GM04504 (cell line): ENCODE measurements at places on chromosomes 6 and 20.

- DNase-seq: no peak
Observed at GRCh38 chr6:86934365-86934764, 3.0 kb upstream of the HTR1E start.

- no peak for DNase-seq
Observed at GRCh38 chr20:7136886-7137285, 369.4 kb downstream of the BMP2 start.

DNA sequence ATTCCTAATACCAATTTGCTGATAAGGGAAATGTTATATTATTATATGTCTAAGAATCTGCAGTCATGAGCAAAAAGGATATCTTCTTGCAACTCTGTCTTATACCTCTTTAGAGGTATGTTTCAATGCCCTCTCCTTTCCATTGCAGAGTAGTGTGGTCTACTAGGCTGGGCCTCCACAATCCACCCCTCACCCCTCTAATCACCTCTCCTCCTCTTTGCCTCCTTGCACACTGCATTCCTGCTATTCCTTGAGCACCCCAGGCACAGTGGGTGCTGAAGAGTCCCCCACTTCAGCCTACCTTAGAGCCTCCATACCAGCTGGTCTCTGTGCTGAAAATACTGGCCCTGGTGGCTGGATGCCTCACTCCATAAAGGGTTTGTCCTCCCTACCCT lies 26.9 kb downstream of the ARMC2 start:
- no peak for DNase-seq

GRCh38 chr6:81744131-81744530 lies 8.3 kb downstream of the TENT5A start:
- no peak for DNase-seq

DNA sequence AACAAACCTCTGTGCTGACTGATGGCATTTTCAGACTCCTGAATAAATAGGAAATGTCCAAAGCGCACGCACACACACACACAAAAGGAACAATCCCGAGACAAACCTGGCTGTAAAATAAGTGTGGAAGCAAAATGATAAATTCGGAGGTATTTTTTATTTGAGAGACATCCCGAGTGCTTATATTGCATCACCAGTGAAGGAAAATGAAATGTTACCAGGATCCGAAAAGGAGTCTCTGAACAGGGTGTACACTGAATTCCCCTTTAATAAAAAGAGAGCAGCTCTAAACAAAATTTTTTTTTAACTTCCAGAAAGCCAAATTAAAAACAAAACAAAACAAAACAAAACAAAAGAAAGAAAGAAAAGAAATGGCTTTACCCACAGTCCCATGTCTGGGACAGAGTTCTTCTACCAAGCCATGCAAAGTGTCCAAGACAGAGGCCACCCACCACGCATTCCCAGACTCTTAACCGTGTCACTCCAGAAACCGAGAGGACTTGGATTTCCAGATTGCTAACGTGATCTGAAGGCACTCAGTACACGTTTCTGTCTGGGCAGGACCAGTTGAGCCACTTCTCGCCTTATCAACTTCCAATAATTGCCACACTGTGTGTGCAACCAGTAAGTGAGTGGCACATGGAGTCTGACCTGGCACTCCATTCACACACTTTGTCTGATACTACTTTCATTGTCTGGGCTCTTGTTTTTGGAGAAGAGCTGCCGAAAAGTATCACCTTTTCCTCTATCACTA lies 817 bp downstream of the ME1 start:
- DNase-seq: no peak

GRCh38 chr20:13661070-13661685 lies 22.4 kb upstream of the TASP1 start:
- no peak for DNase-seq

- no peak for DNase-seq
Observed at GRCh38 chr6:8674126-8674525, 238.8 kb upstream of the SLC35B3 start.

DNA sequence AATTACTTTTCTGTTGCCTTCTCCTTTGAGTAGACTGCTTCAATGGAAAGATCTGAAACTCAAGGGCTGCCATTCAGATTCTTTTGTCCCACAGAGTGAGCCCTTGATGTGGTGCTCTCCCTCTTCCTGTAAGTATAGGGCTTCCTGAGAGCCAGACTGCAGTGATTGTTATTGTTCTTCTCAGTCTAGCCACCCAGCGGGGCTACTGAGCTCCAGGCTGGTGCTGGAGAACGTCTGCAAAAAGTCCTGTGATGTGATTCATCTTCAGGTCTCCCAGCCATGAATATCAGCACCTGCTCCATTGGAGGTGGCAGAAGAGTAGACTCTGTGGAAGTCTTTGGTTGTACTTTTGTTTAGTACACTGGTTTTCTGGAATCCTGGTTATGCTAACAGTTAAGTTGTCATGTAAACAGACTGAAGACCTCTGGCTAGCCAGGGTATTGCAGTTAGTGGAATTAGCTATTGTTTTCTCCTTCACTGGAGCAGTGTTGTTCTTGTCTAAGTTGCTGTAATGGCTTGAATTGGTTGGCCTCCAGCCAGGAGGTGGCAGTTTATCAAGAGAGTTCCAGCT lies 240.9 kb downstream of the COL12A1 start:
- DNase-seq: no peak

DNA sequence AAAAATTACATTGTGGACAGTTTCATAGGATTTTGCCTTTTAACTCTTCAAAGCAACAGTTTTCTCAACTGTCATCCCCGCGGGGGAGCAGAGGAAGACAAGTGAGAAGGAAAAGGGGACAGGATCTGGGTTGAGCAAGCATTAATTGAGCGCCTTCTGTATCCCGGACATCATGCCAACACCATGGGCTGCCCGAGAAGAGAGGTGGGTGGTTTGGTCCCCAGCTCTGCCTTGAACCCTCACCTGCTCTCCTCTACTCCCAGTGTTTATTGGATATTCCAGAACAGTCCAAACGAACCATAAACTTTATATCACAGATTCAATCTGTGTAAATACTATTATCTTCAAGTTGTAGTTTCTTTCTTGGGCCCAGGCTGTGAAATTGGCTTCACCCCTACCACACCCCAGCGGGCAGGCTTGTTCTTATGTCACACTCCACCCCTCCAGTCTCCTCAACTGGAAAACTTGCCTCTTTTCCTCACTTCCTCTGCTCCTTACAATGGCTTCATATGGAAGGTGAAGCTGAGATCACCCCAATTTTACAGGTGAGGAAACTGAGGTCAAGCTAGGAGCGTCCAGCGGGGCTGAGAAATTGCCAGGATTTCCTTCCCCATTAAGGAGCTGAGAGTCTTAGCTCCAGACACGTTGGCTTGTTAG lies 6.0 kb downstream of the PCK1 start:
- no peak for DNase-seq

DNA sequence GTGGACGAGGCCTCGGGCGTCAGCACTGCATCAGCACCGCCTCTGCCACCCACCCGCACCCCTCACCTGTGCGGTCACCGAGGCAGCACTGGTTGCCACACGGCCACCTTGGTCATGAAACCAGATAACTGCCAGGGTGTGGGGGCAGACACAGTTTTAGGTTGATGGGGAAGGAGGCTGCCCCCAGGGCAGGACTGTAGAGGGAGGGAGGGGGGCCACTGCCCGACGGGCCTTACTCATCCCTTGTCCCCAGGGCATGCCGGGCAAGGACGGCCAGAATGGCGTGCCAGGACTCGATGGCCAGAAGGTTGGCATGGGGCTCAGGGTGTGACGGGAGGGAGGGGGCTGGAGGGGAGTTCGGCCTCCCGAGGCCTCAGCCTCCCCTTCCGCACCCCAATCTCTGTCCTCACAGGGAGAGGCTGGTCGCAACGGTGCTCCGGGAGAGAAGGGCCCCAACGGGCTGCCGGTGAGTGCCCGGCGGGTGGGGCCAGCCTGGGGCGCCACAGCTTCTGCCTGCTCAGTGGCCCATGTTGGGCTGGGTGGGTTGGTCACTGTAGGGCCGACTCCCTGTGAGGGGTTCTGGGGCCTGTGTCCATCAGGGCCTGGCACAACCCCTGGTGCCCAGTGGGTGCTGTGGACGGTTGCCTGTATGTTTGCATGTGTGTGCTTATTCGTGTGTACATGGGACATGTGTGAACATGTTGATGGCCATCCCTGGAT lies 11.8 kb downstream of the COL9A3 start:
- no peak for DNase-seq

DNA sequence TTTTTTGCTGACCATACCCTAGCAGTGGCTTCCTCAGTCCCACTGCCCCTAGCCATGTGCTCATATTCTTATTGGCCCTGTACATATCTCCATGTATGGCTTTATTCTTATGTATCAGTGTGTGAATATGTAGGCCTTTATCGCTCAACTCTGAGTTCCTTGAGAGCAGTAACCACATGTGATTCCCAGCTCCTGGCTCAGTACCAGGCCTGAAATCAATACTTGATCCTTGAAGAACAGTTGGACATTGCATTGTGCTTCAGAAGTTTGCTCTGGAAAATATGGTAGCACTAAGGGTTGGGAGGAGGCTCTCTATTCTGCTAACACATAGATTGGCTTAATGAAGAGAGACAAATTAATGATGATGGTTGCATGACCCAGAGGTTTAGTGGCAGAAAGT lies 118.8 kb upstream of the FERMT1 start:
- no peak for DNase-seq

- no peak for DNase-seq
Observed at GRCh38 chr6:139337830-139338229, 36.6 kb downstream of the CITED2 start.

DNA sequence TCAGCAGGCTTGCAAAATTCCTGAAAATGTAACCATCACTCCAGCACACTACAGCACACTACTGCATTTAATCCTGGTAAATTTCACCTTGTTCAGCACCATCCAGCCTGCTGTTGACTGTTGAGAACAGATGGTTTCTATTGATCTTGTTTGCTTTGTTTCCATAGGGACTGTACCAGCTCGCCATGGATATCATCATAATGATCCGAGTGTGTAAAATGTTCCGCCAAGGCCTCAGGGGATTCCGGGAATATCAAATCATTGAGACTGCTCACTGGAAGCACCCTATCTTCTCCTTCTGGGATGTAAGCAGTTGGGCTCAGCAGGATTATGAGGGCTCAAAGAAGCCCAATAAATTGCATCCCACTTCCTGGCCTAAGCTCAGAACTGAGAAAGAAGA lies 4.1 kb downstream of the CNBD2 start:
- no peak for DNase-seq

DNA sequence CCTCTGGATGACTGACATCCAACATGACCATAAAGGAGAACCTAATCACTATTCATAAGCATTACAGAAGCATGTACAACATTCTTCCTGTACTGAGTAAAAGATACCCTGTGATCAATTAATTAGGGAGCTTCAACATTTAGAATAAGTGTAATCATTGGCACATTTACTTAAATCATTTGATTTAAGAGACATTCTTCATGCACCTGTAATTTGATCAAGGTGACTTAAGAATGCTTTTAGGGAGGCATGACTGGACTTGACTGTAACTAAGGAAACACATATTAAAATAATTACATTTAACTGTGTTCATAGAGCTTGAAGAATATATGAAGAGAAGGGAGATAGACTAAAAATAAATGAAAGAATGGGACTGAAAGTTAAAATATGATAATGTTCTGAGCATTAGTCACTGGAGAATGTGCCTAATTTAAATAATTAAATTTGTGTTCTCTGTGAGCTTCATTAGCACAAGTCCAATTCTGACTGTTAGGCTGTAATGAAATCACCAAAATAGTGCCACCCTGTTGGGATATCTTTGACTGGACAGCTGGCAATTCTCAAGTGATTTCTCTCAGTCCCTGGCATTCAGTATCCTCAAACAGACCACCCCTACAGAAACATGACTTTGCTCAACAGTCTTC lies 295.5 kb upstream of the ADGRB3 start:
- DNase-seq: no peak

DNA sequence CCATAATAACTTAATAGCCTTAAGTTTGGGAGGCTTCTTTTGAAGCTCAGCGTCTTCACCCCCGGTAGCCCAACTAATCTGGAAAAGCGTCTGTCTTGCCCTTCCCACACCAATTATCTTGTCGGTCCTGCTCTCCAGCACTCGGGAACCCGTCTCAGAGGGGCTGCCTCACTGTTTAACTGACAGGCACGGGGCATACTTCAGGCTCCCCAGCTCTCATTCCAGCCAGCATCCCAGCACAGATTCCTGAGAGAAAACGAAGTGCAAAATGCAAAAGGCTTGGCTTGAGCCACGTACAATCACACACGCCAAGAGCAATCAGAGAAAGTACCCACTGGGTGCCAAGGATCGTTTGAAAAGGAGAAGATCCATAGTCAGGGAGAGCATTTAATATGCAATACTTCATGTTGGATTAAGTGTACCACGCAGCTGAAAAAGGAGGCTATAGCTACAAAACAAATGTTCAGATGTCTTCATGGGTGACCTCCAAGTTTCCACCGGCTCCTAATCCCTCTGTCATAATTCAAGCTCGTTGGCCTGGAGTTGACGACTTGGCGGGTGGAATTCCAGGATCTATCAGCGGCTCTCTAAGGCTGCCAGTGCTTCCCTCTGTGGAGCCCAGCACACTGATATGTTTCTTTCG lies 53.7 kb upstream of the STX16 start:
- DNase-seq: peak; percentile 44

GRCh38 chr6:127515794-127516661 lies 3.1 kb downstream of the MTCL3 start:
- DNase-seq: no peak

GRCh38 chr20:3283222-3283820 lies 44.3 kb upstream of the SLC4A11 start:
- no peak for DNase-seq

DNA sequence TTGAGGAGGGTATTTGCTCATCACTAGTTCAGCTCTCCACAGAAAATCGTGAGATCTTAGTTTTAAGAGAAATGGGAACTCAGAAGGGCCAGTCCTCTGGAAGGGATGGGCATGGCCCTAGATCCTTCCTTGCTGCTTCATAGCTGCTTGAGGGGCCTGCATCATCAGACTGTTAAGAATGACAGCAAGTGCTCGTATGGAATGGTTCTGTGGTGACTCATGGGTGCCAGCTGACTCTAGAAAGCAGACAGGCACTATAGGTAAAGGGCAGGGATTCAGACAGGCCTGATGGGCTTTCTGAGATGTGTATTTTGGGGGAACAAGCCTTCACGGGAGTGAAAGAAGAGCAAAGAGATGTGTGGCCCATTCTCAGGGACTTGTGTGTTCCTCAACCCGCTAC lies 90.8 kb downstream of the MYLK4 start:
- no peak for DNase-seq

- DNase-seq: no peak
Observed at GRCh38 chr20:5127204-5127858, 523 bp downstream of the CDS2 start.

DNA sequence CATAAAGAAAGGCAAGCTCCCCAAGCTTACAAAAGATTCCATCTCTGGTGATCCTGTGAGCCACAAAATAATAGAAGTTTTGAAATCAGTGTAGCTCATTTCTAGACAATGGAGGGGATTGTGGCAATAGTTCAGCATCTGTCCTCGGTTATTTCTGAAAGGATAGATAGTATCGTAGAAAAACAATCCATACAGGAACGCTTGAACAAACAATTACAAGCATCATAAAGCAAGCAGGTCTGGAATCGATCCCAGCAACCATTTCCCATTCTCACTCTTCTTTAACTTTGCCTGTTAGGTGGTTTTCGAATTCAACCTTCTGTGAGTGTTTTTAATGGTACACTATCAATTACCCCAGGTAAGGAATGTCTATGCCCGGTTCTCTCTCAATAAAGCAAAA lies 931.1 kb downstream of the KIF16B start:
- no peak for DNase-seq
